ENCODE measurements at places on chromosomes 3 and 15.

GRCh38 chr3:132284781-132285619 is 32.2 kb upstream of the ACP3 start:
- DNase-seq, result no peak

- no peak for DNase-seq
These were observed 4.1 kb upstream of the HDAC11 start for GRCh38 chr3:13475871-13476590.

DNA sequence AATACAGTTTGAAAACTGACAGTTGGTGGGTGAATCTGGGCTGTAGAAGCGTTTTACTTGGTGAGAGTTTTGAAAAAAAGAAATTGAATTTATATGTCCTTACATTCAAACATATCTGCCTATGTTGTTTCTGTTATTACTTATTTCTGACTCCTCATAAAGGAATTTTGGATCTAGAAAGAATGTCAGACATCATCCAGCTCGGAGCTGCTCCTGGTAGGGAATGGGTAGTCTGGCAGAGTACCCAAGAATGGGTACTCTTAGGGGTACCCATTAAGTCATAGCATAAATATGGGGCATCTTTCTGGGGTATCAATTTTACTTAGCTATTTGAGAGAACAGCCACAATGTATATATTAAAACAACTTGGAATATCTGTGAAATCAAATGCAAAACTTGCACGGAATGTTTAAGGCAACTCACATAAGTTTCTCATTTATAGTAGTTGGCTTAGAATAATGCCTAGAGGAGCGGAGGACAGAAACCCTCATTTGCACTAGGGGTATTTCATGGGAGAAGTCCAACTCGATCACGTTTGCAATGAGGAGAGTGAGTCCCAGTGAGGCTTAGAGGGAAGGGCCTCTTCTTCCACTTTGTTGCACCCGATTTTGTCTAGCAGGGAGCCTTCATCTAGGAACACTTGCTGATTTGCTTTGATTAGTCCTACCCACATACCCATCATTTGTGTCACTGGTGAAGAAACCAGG is 2.4 kb upstream of the LARP6 start:
- DNase-seq, result no peak

- no peak for DNase-seq
These were observed 889.7 kb downstream of the IGSF11 start for GRCh38 chr3:118144919-118145318.

GRCh38 chr3:179149406-179149867 is 1.3 kb downstream of the PIK3CA start:
- no peak for DNase-seq

- no peak for DNase-seq
These were observed 86.2 kb downstream of the SEC22A start for GRCh38 chr3:123287962-123288302.

DNA sequence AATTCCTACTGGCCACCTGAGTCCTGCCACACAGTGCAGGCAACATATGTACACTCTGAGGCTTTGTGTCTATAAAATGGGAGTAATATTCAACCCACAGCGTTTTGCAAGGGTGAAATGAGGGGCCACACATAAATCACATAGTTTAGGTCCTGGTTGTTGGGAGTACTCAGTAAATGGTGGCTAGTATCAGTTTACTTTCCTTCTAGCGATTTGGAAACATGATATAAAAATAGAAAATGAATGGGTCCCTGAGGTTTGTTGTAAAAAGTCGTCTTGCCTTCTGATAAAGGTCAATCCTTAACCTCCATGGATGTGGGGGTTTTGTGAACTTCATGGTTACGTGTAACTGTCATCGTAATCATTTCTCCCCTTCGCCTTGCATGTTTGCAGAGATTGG is 472.4 kb downstream of the EPHB1 start:
- no peak for DNase-seq

DNA sequence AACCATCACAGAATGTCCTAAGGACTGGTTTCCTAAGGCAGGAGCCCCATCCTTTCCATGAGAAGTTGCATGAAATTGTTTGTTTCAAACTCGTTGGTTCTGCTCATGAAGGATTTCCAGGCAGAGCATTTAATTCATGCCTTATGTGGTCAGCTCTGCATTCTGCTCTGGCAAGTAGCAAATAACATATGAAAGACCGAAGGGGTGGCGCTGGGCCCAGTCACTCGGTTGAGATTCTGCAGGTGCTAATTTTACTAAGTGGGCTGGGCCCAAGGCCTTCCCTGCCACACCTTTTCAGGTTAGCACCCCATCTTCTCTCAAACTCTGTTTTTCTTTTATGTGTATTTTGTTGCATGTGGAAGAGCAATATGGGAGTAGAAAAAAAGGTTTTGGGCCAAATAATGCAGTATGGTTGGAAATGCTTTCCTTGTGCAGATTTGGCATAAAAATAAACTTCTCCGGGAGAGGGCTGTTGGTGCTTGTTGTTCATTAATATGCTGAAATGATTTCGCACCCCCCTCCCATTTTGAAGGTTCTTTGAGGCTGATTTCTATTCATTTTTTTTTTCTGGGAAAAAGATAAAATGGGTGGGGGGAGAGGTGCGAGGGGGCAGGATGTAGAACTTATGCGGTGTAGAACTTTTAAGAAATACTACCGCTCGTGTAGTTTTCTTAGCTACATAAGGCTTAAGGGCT is 182.9 kb upstream of the FEZF2 start:
- no peak for DNase-seq

DNA sequence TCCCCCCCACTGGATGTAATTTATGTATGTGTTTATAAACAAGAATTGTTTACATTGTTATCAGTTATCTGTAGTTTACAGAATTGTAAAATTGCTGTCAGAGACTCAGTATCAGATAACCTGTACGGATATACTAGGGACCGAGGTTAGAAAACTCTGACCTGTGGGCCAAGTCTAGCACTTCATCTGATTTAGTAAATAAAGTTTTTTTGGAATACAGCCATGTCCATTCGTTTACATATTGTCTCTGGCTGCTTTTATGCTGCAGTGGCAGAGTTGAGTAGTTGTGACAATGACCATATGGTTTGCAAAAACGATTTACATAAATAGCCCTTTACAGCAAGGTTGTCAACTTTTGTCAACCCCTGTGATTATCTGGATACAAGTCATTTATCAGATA is 52.6 kb downstream of the LRRC28 start:
- peak; percentile 59 for DNase-seq

DNA sequence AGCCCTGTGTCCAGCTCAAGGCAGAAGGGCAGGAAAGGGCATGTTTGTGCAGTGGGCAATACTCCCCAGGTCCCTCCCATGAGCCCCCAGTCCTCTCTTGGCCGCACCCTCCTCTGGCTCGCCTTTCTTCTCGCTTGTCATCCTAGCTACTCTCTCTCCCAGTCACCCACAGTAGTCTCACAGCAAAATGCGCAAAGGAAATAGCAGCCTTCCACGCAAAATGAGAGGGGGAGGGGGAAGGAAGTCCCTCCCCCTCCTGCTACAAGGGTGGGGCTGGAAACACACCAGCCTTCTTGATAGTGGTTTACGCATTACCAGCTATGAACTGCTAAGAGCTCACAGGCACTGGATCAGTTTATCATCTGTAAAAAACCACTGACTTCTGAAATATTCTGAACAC is 83.8 kb downstream of the GADL1 start:
- no peak for DNase-seq

GRCh38 chr3:16455001-16455400 is 58.5 kb downstream of the RFTN1 start:
- no peak for DNase-seq

DNA sequence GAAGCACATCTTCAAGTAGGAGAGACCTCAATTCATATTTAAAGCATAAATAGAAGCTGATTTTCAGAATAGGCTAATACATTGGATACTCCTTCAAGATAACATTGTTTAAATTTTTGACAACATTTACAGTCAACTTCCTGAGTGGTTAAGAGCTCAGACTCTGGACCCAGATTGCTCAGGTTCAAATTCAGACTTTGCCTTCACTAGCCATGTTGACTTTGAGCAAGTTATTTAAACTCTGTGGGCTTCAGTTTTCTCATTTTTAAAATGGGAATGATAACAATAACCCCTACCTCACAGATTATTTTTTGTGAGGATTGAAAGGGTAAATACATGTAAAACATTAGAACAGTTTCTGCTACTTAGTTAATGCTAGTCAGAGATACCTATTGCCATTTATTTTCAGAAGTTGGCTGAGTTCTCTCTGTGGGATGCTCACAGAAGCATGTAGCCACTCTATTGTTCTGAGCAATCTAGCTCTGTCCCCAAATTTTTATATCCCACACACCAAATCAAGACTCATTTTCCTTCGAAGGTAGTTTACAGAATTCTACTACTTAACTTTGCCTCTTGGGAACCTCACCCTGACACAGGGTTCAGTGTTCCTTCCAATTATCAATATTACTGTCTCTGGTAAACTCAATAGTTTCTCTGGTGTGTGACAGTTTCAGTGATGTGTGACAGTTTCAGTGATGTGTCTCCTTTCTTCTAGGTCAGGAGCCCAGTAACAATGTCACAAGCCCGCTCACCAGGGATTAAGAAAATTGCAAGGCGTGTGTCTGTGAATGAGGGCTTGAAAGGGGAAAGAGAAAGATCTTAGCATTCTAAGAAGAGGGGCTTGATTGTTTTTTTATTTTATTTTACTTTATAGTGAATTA is 79.4 kb upstream of the OSTN start:
- no peak for DNase-seq

DNA sequence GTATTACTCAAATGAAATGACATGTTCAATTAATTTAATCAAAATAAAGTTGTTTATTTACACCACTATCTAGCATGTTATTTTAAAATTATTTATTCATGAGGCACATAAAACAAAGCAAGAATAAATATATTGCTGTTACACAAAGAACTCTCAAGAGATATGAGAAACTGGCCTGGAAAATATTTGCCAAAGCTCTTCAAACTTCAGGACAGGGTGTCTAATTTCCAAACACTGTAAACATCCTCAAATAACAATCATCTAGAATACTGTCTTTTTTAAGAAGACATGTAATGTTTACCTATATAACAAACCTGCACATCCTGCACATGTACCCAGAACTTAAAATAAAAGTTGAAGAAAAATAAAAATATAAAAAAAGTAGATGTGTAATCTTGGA is 876.6 kb downstream of the TUSC7 start:
- DNase-seq, result peak; percentile 52

DNA sequence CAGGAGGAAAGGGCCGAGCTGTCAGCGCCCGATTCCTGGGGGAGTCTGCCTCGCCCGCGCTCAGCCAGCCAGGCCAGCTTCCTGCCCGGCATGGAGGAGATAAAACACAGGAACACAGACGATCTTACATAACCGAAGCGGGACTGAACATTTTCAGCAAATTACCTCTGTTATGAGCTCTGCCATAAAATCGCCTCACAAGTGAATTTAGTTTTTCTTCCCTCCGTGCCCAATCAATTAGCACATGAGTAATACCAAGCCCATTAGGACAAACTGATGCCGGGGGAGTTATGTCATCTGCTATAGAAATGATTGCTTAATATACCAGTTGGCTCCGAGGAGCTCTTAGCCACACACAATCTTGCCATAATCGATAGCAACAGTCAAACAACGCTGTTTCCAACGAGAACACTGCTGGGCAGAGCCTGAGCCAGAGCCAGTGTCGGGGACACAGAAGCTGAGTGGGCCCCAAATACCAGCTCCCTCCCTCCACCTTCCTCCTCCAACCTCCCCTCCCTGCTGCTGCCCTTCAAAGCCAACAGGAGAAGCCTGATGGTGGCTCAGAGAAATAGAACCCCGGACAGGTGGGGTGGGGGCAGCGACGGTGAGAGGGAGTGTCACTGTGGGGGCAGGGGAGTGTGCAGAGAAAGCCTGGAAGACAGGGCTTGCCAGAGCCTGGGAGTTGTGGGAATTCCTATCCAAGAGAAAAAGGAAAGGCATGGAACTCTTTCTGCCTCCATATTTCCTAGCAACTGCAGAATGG is 279.4 kb upstream of the TLE3 start:
- DNase-seq, result peak; percentile 32

- no peak for DNase-seq
These were observed 64.9 kb upstream of the SUCLG2 start for GRCh38 chr3:67719333-67719732.

DNA sequence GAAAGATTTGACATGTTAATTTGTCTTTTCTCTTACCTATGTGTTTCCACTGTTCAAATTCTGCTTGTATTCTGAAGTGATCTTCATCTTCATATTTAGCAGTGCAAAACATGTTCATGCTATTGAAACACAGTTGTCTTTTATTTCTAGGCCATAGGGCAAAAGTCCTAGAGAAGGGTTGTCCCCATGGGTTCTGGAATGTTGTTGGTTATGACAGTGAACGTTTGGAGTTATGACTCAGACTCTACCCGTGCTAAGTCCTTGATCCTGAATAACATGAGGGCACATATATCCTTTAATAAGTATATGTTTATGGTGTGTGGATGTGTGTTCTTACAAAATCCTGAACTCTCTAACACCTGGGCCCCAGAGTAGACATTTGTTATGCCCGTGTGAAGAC is 23.0 kb upstream of the ARPP21 start:
- no peak for DNase-seq

GRCh38 chr3:68363796-68364195 is 568.6 kb downstream of the TAFA4 start:
- DNase-seq, result no peak

- DNase-seq, result peak; percentile 2
These were observed 45.7 kb downstream of the WDR76 start for GRCh38 chr15:43872416-43873020.

GRCh38 chr3:99013077-99013476 is 111.6 kb upstream of the DCBLD2 start:
- no peak for DNase-seq

DNA sequence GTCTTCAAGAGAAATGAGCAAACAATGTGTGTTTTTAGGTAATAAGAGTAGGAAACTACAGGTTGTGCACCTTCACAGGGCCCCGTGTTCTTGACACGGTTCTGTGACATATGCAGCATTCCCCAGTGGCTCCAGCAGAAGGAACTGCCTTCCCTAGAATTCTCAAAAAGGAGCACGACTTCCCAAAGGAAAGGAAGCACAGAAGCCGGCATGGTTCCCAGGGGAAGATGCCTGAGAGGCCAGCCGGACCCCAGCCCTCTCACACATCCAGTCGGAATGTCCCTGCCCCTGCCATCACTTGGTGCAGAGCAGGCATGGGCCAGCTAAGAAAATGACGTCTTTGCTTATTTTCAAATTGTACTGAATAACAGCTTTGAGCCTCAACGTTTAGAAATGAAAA is 187.3 kb upstream of the NSMCE3 start:
- no peak for DNase-seq

GRCh38 chr15:62566248-62566647 is 401.2 kb upstream of the C2CD4B start:
- no peak for DNase-seq

- no peak for DNase-seq
These were observed 259.7 kb upstream of the TPM1 start for GRCh38 chr15:62782896-62783295.

GRCh38 chr15:98878172-98878571 is 129.4 kb downstream of the PGPEP1L start:
- DNase-seq, result no peak

GRCh38 chr15:38231436-38231835 is 21.2 kb upstream of the SPRED1 start:
- no peak for DNase-seq

DNA sequence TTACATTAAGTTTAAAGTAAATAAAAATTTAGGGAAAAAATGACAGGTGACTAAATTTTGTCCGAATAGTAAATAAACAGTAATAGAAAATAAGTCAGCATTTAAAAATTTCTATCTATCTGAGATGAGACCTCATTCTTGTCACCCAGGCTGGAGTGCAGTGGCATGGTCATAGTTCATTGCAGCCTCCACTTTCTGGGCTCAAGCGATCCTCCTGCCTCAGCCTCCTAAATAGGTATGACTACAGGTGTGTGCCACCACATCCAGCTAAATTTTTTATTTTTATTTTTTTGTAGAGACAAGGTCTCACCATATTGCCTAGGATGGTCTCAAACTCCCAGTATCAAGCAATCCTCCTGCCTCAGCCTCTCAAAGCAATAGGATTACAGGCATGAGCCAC is 7.8 kb downstream of the KPNA4 start:
- DNase-seq, result no peak

Data from NCI-H1105 (cell line).